Ureter (tissue), 1 donor: ENCODE measurements at places on chromosomes 7 and 10. TPM values are rescaled to one million over a fixed set of nuclear protein-coding genes. Genes with fewer than 3 reads are reported as not detected.

- DNase-seq: no peak
Observed at GRCh38 chr7:91165846-91166230, 98.4 kb upstream of the FZD1 start.

DNA sequence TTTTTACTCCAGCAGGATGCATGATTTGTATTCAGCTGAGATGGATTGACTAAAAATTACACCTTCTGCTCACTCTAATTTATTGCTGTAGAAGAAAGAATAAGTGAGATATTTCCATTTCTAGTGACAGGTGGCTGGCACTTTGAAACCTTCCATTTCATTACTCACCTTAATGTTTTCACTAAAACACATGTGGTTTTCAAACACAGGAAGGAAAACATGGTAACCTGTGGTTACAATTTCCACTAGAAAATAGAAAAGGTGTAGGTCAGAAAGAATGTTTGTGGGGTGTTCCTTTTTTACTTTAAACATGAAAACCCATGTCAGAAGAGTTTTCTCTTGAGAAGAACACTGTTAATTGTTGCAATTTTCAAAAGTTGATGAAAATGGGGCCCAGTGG lies 12.0 kb upstream of the PRKCQ start:
- DNase-seq: no peak

DNA sequence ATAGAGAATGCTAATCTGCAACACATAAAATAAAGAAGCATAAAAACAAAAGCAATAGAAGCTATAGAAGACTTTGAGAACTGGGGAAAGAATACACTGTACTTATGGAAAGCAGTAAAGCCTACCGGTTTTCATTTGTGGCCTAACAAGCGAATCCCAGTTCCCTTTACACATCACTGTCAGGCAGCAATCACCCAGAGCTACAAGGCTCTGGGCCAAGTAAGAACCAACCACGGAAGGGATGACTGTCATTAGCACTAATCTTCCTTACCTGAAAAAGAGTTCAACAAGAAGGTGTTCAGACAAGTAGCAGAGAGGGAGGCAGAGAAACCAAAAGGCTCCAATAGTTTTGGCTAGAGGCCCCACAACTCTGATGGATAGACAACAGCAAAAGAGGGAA lies 15.0 kb downstream of the CCDC6 start:
- DNase-seq: no peak

- DNase-seq: no peak
Observed at GRCh38 chr10:77236700-77237099, 400.9 kb downstream of the KCNMA1 start.

- DNase-seq: no peak
Observed at GRCh38 chr7:22867003-22867402, 44.4 kb upstream of the TOMM7 start.

DNA sequence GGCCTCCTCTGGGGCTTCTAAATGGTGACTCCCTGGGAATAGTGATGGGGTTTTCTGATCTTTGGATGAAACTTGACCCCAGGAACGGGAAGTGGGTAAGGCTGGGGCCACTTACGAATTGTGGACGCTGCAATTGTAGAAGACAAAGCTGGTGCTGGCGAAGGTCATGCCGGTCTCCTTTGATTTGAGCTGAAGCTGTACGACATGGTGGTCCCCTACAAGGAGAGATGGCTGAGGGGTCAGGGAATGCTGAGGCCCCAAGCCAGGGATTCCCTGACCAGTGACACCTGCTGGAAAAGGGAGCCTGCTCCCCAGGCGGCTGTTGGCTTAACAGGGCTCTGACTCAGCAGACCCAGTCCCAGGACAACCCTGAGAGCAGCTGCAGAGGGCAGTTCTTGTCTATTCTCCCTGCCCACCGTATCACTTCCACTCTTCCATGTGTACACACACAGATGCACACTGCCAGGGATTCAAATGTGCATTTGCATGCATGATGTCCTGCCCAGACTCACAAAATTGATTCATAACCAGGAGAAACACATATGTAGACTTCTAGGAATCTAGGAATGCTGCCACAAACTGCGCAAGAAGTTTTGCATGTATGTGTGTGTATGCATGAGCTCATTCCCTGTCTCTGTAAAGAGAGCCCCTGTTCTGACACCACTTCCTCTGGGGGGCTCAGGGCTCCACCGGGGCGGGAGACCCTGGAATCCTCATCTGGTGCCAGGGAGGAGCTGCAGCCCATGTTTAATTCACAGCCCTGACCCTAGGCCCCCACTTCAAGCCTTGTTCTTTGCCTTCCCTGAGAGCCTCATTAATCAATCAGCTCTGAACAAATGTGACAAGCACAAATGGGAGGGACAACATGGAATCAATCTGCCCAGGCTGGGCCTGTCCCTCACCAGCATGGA lies 350.0 kb downstream of the PLXNA4 start:
- DNase-seq: no peak

DNA sequence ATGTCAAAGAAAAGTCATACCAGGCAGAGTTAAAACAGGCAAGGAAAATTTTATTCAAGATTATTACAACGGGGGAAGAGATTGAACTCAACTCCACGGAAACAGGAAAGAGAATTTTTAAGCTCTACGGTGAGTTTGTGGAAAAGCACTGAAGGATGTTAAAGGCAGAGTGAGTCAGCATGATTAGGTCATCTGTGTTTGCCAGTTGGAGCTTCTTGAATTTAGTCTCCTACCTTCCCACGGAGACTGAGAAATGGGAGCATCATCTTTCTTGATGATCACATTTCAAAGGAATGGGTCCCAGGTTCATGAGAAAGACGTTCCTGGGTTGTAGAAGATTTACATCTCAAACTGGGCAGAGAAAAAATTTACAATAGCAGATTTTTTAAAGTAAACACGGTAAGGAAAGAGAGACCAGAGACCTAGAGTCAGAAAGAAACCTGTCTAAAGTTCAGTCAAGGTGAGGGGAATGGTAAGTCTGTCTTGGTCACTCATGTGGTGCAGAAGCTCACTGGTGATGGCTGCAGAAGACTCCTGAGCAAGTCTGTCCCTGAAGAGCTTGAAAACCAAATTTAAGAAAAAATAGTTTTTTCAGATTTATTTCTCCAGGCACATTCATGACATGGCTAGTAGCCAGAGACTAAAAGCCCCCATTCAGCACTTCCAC lies 516.9 kb upstream of the LRRN3 start:
- no peak for DNase-seq

DNA sequence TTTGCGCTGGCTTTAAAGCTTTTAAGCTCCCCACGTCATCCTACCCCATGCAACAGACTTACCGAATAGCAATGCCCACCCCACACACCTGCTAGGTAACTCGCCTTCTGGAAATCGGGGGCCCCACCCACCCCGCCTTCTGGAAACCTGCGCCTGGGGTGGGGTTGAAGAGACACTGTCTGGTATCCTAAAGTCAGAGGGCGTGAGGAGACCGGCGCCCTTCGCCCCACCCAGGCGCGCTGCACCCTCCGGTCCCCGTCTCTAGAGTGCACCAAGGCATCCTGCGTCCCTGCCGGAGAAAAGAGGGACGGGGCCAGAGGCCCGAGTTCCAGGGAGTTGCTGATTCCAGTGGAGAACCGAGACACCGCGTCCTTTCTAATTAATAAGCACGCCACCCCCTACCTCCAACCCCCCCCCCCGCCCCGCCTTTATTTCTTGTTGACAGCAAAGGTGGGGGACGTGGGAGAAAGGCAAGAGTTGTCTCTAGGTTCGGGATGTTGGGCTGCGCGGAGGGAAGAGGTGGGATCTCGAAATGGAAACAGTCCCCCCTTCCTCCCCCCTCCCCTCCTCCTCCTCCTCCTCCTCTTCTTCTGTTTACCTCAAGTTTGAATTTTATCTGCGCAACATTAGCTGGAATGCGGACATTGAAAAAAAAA lies 220.9 kb upstream of the MKLN1 start:
- peak; percentile 66 for DNase-seq

DNA sequence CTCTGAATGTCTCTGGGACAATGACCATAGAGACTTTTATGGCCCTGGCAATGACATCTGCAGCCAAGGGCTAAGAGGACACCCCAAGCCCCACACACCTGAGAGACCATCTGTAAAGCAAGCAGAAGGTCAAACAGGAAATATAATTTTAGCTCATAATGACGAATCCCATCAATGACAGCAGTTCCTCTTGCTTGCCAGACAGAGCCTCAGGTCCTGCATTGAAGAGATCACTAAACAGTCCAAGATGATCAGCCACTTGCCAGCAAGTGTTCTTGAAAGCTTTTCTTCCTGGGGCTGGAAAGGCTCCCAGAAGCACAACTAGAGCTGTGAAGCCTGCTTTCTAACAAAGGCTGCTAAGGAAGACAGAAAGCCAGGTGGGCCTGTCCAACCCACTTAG lies 993.7 kb upstream of the AUTS2 start:
- no peak for DNase-seq

DNA sequence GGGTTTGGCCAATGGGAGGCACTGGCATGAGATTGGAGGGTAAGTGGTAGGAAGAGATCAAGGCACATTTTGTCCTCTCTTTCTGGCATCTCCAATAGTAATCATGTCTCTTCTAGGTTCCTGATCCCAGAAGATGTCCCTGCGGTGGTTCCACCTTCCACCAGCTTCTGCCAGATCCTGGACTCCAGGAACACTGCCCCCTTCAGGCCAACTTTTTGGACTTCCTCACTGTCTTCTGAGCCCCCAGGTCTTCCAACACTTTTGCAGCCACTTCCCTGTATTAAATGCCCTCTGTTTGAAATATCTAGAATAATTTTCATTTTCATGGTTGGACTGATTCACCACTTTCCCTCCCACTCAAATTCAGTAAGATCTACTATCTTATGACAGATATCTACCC lies 60.9 kb downstream of the BAMBI start:
- DNase-seq: no peak

GRCh38 chr7:30175180-30175579 lies 40.4 kb downstream of the MTURN start:
- no peak for DNase-seq

- no peak for DNase-seq
Observed at GRCh38 chr7:55477781-55478374, 94.4 kb downstream of the VOPP1 start.

GRCh38 chr10:129123428-129123827 lies 343.6 kb upstream of the MGMT start:
- DNase-seq: no peak

DNA sequence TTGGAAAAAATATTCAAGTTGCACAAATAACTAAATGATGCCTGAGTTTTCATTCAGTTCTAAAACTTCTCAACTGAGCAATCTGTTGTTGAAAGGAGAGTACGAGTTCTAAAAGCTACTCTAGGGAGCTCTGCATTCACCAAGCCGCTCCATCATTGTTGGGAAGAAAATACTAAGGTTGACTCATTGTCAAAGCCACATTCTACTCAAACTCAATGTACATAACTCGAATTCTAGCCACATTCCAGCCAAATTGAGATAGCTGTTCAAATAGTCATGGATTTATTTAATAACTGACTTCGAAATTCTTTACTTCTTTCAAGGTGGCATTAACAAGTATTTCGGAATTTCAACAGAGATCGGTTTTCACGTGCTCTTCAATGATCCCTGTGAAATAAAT lies 63.4 kb downstream of the KIAA1217 start:
- DNase-seq: no peak

DNA sequence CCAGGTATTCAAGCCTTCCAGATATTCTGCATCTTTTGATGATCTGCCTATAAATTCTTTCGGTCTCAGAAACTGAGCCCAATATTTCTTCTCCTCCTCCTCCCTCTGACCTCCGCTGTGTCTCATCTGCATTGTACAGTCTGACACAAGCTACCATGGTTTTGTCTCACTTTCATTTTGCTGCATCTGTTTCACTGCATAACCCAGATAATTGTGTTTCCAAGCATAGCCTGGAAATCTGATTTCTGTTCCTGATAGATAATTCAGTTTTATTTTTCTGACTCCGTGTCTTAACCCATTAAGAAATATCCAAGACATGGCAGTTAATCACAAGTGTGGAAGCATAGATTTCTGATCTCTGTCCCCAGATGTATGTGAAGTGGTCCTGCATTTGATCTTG lies 374.2 kb upstream of the SEMA3A start:
- no peak for DNase-seq

GRCh38 chr10:51532044-51532443 lies 167.4 kb downstream of the CSTF2T start:
- no peak for DNase-seq

- peak; percentile 84 for DNase-seq
Observed at GRCh38 chr10:72274730-72275350, 1.1 kb downstream of the DDIT4 start.

DNA sequence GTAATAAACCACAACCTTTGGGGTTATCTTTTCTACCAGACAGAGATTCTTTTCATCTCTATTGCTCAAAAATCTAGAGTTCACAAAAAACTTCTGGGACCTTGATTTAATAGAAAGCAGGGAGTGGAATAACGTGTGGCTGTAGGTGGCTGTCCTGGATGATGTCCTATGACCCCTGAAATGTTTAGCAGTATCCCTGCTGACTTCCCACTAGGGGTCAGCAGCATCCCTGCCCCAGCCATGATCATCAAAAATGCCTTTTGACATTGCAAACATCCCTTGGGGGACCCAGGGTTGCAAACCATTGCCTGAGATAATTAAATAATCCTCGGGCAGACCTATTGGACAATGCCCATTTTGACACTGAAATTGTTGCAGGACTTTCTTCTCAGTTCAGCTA lies 177.1 kb downstream of the USP6NL start:
- no peak for DNase-seq

The COBL gene
- total RNA-seq: 1.3 TPM

The LAMB1 gene
- total RNA-seq: 198 TPM

The SLC39A12 gene
- 0.13 TPM for total RNA-seq

The CPXM2 gene
- total RNA-seq: 23.6 TPM

The NKX2-3 gene
- total RNA-seq: not detected

The ZFAND2A gene
- 16.6 TPM for total RNA-seq

The GRID2IP gene
- total RNA-seq: 2.6 TPM

The TSPAN15 gene
- 156 TPM for total RNA-seq

The SPDYE16 gene
- total RNA-seq: 1.3 TPM

The TUBGCP2 gene
- 51.9 TPM for total RNA-seq

The CCDC172 gene
- not detected for total RNA-seq

The CPN1 gene
- not detected for total RNA-seq

The GIMAP6 gene
- total RNA-seq: 26.3 TPM

The TMEM270 gene
- total RNA-seq: not detected

The C7orf57 gene
- total RNA-seq: 0.42 TPM

The HECW1 gene
- 1.3 TPM for total RNA-seq

The SPACDR gene
- not detected for total RNA-seq

The NAT16 gene
- not detected for total RNA-seq
